Caco-2 (cell line): ENCODE measurements at places on chromosomes 12 and 14. TPM values are rescaled to one million over a fixed set of nuclear protein-coding genes. Genes with fewer than 3 reads are reported as not detected.

- DNase-seq = no peak
These were observed 109.7 kb downstream of the ZNF664 start for GRCh38 chr12:124082687-124083086.

Gene VRTN
- total RNA-seq = 1.7 and 1.8 TPM in 2 replicates

GRCh38 chr12:57797933-57798332, 15.3 kb downstream of the TSFM start:
- DNase-seq = no peak

Gene SLC38A4
- 16.0 and 20.1 TPM in 2 replicates for total RNA-seq
